ENCODE measurements at places on chromosomes 3 and 15.
A peak's percentile ranks its signal among the peaks of the same experiment; 100 is the strongest.

GRCh38 chr3:63864008-63864964 lies 619 bp downstream of the ATXN7 start:
- DNase-seq = peak; percentile 22

DNA sequence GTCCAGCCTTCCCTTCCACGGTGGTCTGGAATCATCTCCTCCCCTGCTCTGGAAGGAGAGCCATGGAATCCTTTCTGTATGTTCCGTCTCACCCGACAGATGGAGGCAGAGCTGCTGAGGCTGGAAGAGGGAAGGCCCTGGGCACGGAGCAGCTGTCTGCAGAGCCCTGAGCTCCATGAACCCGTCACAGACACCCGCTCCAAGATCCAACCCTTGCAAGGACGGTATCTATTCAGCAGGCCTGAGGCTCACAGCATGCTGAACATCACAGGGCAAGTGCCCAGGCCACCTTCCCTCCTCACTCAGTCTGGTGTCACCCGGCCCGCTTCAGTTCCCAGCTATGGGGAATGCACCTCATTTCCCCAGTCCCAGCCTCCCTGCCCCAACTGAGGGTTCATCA lies 103.9 kb downstream of the LRIG1 start:
- no peak for DNase-seq

DNA sequence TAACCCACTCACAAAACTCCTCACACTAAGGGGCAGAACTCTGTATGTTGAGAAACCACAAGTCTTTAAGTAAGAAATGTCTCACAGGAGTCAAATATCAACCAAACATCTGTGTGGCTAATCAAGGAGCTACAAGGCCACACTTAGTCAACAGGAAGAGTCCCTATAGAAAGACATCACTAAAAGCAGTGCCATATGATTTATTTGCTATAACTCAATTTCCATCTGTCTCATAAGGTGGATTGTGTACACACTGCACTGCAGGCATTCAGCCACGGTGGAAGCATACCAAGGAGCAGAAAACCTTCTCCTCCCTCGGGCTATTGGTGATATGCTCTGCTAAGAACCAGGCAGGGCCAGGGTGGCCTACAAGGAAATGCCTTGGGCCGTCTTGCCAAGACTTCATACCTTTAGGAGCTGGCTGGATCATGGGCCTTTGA lies 197.6 kb upstream of the CFAP20DC start:
- no peak for DNase-seq

DNA sequence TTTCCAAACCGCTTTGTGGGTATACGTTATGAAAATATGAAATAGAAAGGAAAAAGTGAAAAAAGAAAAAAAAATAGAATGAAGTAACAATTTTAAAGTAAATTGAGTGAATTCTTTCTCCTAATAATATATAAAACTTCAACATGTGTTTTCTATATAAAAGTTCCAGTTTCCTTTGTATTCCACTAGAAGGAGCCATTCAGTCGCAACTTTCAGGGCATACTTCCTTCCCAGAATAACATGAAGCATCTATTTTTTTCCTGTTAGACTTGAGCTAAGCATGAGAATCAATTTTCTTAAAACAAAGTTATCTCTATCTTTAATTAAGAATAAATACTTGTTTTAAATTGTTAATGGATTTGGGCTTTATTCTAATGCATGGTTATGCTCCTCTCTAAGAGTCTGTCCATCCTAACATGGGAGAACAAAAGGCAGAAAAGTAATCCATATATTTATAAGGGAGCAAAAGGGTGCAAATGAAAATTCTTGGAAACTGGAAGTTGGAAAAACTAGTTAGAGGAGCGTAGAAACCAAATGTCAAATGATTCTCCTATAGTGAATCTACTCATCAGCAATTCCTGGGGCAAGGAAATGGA lies 16.0 kb upstream of the VGLL3 start:
- DNase-seq = no peak

GRCh38 chr15:28153492-28154119 lies 54.5 kb upstream of the OCA2 start:
- DNase-seq = no peak

- DNase-seq = no peak
Measured at GRCh38 chr3:41502023-41502422, 302.7 kb downstream of the CTNNB1 start.

GRCh38 chr3:38003817-38004414 lies 13.3 kb downstream of the VILL start:
- no peak for DNase-seq

GRCh38 chr15:49696433-49696832 lies 75.6 kb downstream of the DTWD1 start:
- no peak for DNase-seq

DNA sequence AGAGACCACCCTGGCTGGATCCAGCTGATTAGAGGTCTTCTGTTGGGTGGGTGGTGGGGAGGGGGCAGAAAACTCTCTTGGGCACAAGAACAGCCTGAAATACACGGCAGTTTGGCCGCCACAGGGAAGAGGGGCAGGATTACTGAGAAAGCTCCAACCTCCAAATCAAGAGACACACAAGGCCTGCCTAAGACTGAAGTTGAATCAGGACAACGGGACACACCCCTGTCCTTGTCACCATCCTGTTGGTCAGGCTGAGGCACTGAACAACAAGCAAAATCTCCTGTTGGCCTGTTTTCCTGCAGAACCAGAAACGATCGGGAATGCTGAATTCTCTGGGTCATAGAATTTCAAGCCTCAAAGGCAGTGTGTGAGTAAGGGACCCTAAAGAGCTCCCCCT lies 247.8 kb downstream of the FAM43A start:
- DNase-seq = no peak

- no peak for DNase-seq
Measured at GRCh38 chr3:45817831-45818522, 21.6 kb upstream of the SLC6A20 start.

GRCh38 chr3:37937156-37937555 lies 53.4 kb upstream of the VILL start:
- no peak for DNase-seq

- DNase-seq = no peak
Measured at GRCh38 chr15:90603893-90604292, 74.2 kb downstream of the CRTC3 start.

GRCh38 chr3:1374471-1374870 lies 281.6 kb downstream of the CNTN6 start:
- DNase-seq = no peak

GRCh38 chr3:57961177-57961827 lies 46.9 kb upstream of the FLNB start:
- DNase-seq = no peak

DNA sequence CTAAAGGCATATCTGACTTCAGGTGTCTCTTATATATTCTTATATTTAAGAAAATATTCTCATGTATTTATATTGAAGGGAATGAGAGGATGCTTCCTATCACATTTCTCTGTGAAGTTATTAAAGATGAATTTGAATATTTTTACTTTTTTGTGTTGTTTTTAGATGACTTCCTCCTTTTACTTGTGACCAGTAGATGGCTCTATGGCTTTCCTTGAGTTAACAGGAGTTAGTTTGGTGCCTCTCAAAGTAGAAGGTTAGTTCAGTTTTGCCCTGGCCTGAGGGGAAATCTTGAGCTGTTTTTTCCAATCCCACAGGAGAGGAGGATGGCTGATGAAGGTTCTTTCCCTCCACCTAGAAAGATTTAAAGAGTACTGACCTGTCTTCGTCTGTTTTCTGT lies 80.7 kb downstream of the SQOR start:
- DNase-seq = no peak

GRCh38 chr15:92130244-92130643 lies 263.4 kb upstream of the ST8SIA2 start:
- no peak for DNase-seq
